ENCODE measurements at places on chromosomes 1 and 21. TPM values are rescaled to one million over a fixed set of nuclear protein-coding genes. Genes with fewer than 3 reads are reported as not detected.

Gene CACNA1S
- 0.55 TPM for total RNA-seq

Gene ATAD3B
- total RNA-seq, result 24.3 TPM

Gene C1QTNF12
- total RNA-seq, result 2.6 TPM

Gene AQP10
- 0.64 TPM for total RNA-seq

Gene B3GALT2
- total RNA-seq, result 6.8 TPM

Gene VWA1
- 87.4 TPM for total RNA-seq

Gene ZBED6
- 29.5 TPM for total RNA-seq

Gene PTPRF
- 199 TPM for total RNA-seq

Gene OR10J1
- total RNA-seq, result not detected

Gene BCL2L15
- total RNA-seq, result 1.8 TPM

Gene CLCNKB
- 0.35 TPM for total RNA-seq

Gene LCE1A
- total RNA-seq, result not detected

Gene GRIK1
- total RNA-seq, result not detected

Gene RNF187
- total RNA-seq, result 88.8 TPM

Gene RBM11
- 1.7 TPM for total RNA-seq

Gene OSCP1
- 8.2 TPM for total RNA-seq

Gene INAVA
- total RNA-seq, result 9.0 TPM

Gene SLC35F3
- total RNA-seq, result 0.29 TPM

Gene CIART
- 10.6 TPM for total RNA-seq

Gene S100A11
- 522 TPM for total RNA-seq

Gene CFHR2
- not detected for total RNA-seq

Gene TRPM2
- 10.0 TPM for total RNA-seq

Gene DNAH14
- 14.9 TPM for total RNA-seq

Gene PLA2G2C
- total RNA-seq, result not detected

Gene MFSD2A
- 225 TPM for total RNA-seq

Gene AMY1B
- total RNA-seq, result 4.1 TPM

Gene NHLH1
- total RNA-seq, result not detected

Gene TTC22
- 7.1 TPM for total RNA-seq

Gene OR2L2
- total RNA-seq, result 0.14 TPM

Gene TRIM46
- 0.43 TPM for total RNA-seq

Gene DCST1
- total RNA-seq, result not detected

Gene APCS
- total RNA-seq, result not detected

Gene RCSD1
- 14.8 TPM for total RNA-seq

Gene LRRN2
- 3.2 TPM for total RNA-seq

Gene NBPF4
- not detected for total RNA-seq

Gene CTH
- total RNA-seq, result 3.6 TPM

Gene SPATA46
- not detected for total RNA-seq

Gene SLC30A10
- total RNA-seq, result not detected

Gene MYOCOS
- not detected for total RNA-seq

Gene SIK1
- 55.2 TPM for total RNA-seq

Gene CFHR5
- not detected for total RNA-seq

Gene FBXO2
- total RNA-seq, result 11.2 TPM

Gene SPRR3
- total RNA-seq, result not detected

Gene S100A3
- 1.3 TPM for total RNA-seq

Gene HCN3
- total RNA-seq, result 2.6 TPM

Gene ARHGEF19
- total RNA-seq, result 11.9 TPM
